ENCODE measurements at places on chromosomes 12 and 14.
A peak's percentile ranks its signal among the peaks of the same experiment; 100 is the strongest.

DNA sequence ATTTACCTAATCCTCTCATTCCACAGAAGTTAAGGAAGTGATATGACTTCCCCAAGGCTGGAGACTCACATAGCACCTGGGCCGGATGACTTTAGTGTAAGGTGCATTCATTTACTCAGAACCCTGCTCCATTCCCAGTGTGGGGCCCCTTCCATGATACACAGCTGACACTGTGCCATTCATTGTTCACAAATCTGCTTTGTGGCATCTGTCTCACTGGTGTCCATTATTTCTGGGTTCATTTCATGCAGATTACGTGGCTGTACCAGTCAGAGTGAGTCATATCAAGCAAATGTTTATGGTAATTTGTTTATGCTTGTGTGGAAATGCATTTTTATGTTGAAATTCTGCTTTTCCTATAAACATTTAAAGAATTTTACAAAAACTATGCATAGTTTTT is 5.2 kb downstream of the ANO4 start:
- no peak for DNase-seq

DNA sequence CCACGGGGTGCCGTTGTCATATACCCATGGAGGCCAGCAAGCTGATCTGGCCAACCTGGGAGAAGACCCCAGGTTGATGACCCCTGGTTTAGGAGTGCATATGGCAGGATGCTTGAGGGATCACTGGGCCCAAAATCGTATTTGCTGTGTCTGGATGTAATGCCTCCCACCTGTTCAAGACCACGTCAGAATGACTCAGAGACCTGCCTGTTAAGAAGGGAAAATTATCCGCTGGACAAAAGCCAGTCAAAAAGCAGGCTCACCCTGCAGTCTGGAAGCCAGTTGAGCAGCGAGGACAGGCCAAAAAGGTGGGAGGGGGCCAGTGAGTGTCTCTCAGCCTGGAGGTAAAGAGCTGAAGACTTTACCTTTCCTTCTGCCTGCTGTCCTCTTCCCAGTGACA is 449.2 kb downstream of the DPF3 start:
- no peak for DNase-seq

GRCh38 chr12:77847060-77847541 is 16.4 kb downstream of the NAV3 start:
- no peak for DNase-seq

DNA sequence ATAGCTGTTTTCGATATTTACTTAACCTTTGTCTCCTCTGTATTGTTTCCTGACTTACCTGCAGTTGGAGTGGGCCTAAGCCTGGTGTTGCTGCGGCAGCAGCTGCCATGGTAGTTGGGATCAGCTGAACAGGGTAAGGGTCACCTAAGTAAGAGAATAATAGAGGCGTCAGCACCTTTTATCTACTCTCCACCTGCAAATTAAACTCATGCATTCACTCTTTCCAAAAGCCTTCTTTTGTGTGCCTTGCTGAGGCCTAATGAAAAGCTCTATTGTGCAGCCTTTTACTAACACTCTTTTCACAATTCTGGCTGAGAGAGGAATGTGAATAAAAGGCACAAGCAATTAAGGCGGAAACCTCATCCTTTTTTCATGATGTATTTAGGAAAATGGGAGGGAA is 308.7 kb downstream of the SOX5 start:
- DNase-seq = no peak

DNA sequence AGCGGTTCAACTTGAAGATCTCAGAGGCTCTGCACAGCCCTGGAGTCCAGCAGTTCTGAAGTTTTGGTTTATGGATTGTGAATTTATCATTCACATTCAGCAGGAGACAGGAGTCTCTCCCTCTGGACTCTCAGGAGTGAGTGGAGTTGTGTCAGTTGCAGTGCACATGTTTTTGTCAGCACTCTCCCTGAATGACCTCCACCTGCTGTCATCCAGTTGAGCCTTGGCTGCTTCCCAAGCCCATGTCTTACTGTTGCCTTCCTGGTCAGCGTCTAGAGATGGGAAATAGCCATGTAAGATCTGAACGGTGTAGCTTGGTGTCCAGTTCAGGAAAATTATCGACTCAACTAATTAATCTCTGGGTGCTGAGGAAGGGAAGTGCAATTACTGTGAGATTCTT is 133.2 kb downstream of the PRKCH start:
- DNase-seq = no peak

GRCh38 chr12:117890644-117891043 is 78.1 kb downstream of the KSR2 start:
- DNase-seq = no peak

DNA sequence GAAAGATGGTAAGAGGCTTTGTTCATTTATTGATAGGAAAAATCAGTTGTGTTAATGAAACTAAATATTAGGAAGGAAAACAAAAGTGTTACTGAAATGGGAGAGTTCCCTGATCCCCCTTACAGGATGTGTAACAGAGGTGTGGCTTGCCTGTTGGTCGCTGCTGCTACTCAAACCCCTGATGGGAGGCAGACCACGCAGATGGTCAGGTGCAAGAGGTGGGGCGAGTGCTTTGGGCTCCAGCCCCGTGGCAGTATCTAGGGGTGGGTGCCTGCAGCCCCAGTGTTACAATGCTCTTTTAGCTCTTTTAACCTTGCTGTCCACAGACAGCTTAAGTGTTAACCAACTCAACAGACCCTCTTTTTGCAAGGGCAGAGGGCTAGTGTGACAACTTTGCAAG is 319.6 kb upstream of the DCN start:
- DNase-seq = no peak

DNA sequence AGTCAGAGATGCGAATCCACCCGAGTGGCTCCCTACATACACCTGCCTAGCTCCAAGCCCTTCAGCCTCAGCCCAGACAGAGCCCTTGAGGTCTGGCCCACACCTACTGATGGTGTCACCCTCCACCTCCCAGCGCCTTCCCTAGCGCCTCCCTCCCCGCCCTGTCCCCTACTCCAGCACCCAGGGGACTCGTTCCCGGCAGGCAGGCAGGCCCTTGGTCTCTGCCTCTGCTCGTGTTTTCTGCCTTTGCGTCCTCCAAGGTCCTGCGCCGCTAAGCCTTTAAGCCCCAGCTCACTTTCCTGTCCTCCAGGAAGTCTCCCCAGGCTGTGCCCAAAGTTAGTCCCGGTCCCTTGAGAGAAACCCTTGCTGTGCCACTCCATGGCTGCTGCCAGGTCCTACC is 12.7 kb downstream of the INF2 start:
- DNase-seq = no peak

DNA sequence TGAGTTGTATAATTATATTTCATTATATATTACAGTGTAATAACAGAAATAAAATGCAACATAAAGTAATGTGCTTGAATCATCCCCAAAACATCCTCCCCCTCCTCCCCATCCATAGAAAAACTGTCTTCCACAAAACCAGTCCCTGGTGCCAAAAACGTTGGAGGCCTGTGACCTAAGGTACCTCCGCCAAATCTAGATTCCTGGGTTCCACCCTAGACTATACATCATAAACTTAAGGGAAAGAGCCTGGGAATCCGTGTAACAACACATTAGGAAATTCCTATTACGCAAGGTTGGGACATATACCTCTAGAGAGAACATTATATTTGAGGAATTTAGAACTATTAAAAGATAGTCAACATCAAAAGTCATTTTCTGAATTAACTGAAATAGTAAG is 38.0 kb downstream of the SPPL3 start:
- DNase-seq = no peak

DNA sequence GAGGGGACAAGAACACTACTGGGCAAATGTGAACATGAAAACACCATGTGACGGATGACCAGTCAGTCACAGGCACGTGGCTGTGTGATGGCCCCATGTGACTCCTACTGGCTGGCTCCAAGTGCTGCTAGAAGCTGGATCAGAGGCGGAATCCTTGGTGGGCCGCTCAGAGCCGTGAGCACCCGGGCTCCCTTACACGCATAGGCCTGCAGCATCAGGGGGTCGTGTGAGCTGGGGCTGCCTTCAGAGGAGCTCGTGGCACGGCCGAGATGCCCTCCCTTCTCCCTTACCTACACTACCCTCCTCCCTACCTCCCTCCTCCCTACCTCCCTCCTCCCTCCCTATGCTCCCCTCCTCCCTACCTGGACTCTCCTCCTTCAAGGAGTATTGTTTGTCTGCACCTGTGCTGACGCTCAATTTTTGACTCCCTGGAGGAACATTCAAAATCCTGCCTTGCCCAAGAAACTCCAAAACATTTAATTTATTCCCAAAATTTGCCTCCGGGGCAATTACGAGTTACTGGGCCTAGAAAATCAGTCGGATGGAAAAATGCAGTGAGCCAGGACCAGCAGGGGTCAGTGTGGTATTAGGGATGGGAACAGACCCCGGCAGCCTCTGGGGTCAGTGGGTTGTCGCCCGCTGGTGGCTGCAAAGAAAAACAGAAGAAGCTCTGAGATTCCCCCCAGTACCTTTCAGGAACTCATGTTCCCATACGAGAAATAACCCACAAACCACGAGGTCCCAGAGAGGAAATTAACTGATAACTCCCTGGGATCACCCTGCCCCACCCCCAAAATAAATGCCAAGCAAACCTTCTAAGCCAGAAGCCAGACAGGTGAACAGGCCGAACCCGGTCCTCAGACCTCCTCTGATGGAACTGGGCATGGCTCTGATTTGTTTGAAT is 61.3 kb downstream of the C14orf132 start:
- DNase-seq = peak; percentile 40

GRCh38 chr14:103367995-103368394 is 17.2 kb upstream of the MARK3 start:
- DNase-seq = no peak

DNA sequence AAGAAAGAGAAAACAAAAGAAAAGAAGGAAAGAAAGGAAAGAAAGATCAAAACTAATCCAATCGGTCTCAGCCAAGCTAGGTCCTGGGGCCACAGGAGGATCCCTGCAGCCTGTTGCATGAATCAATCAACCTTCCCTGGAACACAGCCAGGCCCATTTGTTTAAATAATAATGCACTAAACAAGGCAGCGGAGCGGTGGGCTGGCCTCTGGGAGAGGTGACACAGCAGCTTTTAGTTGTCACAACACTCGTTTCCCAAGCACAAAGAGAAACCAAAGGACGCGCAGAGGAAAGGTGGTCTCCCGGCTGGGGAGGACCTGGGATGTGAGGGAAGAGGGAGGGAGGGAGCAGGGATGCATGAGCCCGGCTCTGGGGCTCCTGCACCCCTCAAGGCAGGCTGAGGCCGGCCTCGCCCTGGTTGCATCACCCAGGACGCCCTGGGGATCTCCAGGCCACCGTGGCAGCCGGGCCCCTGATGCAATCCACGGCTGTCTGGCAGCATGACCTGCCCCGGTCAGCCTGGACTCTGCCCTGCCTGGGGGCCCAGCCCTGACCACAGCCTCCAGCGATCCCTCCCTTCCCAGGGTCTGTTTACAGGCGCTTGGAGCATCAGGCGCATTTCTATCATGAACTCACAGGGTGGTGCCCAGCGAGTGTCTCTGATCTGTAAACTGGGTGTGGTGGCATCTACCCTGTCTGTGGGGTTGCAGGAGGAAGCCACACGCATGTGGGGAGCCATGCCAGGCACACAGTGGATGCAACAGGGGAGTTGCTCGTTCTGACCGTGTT is 32.5 kb downstream of the MMP17 start:
- no peak for DNase-seq

DNA sequence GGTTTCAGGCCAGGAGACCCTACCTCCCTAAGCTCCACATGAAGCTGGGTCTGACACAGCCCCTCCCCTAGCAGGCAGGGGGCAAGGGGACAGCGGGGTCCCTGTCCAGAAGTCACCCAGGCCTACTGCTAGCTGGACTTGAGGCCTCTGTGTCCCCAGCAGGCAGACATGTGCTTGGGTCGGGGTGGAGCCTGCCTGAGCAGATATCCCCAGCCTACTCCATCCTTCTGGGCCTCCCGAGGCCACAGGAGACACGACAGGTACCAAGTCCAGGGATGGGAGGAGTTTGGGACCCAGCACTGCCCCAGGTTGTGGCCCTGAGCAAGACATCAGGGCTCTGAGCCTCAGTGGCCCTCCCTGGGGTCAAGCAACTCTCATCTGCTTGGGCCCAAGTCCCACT is 105.2 kb upstream of the EIF5 start:
- no peak for DNase-seq

DNA sequence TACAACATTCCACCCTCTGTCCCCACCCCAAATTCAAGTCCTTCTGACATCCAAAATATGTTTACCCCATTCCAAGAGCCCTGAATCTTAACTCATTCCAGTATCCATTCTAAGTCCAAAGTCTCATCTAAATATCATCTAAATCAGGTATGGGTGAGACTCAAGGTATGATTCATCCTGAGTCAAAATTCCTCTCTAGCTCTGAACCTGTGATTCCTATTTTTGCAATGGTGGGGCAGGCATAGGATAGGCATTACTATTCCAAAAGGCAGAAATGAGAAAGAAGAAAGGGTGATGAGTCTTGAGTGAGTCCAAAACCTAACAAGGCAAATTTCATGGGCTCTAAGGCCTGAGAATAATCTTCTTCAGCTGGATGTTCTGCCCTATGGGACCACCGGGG is 140.3 kb upstream of the FAR2 start:
- DNase-seq = no peak

DNA sequence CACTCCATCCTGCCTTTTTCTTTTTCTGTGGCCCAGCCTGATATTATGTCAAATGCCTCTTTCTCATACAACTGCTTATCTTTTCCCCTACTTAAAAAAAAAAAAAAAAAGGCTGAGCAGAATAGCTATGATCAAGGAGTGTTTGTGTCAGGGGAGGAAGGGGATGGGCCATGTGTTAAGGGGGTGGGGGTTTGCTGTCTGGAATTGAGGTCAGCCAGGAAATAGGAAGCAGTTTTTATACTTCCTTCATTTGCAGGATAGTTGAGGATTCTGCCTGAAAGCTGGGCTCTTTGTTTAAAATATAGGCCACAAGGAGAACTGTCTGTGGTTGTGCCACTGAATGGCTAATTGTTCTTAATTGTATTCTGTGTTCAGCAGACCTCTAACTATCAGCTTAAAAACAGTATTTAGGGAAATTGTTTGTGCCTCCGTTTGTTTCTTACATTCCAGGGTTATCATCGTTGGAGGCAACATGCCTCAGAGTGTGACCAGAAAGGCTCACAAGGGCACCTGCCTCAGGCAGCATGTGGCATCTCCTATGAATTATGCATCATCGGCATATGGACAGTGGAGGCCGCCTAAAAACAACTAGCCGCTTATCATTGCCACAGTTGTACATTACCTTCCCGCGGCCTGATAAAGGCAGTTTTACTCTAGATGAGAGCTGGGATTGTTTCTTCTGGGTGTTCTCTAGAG is 96.0 kb downstream of the SRGAP1 start:
- no peak for DNase-seq

- no peak for DNase-seq
Measured at GRCh38 chr14:36271939-36272907, 48.2 kb downstream of the MBIP start.
